ENCODE measurements at places on chromosomes 11 and 22.

DNA sequence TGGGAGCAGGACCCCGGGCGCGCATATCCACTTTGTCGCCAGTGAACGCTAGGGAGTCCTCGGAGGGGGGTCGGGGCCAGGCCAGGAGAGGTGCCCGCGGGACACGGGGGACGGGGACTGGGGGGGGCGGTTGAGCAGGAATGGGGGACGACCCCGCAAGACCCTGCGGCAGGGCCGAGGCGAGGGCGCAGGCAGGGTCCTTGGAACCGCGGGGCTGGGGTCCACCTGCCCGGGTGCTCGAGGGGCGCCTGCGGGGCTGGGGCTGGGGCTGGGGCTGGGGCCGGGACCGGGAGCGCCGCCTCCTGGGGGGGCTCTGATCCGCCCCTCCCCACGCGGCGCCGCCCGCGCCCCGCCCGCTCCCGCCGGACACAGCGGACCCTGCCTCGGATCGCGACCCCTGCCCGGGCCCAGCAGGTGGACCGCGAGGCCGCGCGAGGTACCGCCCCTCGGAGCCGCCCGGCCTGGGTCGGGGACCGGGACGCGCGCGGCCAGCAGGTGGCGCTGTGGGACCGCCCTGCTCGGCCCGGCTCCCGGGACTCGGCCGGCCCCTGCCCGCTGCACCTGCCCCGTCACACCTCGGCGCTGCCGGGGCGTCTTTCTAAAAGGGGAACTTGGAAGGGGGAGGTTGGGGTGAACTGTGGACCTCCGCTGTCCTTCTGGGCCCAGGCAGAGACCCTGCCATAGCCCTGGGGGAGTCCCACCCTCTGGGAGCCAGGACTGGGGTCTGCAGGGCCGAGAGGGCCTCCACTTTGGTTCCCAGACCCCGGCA lies 11.0 kb downstream of the CRELD2 start:
- no peak for DNase-seq

DNA sequence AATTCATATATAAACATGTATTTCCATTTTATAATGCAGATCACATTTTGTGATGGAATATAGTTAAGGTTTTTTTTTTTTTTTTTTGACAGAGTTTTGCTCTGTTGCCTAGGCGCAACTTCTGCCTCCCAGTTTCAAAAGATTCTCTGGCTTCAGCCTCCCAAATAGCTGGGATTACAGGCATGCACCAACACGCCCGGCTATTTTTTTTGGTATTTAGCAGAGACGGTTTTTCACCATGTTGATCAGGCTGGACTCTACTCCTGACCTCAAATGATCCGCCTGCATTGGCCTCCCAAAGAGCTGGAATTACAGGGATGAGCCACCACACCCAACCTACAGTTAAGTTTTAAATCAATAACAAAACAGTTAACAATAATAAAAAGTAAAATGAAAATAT lies 18.8 kb downstream of the XKR3 start:
- DNase-seq: no peak

DNA sequence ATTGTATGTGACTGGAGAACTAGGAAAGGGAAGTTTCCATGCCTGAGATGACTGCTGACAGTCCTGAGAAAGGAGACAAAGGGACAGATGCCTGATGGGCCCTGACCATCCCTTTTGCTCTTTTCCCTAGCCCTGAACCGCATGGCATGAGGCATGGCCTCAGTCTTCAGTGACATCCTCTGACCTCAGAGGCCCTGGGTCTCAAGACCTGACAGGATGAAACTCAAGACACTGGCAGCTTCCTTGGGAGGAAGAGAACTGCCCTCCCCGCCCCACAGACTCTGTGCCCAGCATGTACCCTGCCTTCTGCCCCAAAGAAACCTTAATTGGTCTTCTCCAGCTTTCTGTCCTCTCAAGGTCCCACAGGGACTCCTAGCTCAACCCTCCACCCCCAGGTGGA lies 444.1 kb downstream of the SOX6 start:
- DNase-seq: no peak

- no peak for DNase-seq
Observed at GRCh38 chr22:22867996-22868715, 19.5 kb upstream of the IGLL5 start.

DNA sequence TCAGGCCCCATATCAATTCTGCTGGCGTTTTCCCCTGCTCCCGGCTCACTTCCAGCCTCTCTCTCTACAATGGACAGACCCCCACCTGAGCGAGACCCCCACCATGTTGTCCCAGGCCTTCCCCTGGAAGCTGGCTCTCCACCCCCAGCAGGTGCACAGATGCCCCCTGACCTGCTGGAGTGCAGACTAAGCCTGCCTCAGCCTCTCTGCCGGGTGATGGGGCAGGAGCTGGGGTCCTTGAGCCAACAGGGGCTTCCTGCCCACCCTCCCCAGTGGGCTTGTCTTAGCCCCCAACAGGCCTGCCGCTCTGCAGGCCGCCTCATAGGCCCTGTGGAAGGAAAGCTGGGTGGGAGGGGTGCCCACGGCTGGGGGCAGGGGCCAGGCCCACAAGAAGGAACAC lies 10.0 kb downstream of the ELFN2 start:
- no peak for DNase-seq

GRCh38 chr22:33869946-33870345 lies 50.3 kb downstream of the LARGE1 start:
- no peak for DNase-seq

- no peak for DNase-seq
Observed at GRCh38 chr22:20510811-20511577, 3.6 kb downstream of the MED15 start.

DNA sequence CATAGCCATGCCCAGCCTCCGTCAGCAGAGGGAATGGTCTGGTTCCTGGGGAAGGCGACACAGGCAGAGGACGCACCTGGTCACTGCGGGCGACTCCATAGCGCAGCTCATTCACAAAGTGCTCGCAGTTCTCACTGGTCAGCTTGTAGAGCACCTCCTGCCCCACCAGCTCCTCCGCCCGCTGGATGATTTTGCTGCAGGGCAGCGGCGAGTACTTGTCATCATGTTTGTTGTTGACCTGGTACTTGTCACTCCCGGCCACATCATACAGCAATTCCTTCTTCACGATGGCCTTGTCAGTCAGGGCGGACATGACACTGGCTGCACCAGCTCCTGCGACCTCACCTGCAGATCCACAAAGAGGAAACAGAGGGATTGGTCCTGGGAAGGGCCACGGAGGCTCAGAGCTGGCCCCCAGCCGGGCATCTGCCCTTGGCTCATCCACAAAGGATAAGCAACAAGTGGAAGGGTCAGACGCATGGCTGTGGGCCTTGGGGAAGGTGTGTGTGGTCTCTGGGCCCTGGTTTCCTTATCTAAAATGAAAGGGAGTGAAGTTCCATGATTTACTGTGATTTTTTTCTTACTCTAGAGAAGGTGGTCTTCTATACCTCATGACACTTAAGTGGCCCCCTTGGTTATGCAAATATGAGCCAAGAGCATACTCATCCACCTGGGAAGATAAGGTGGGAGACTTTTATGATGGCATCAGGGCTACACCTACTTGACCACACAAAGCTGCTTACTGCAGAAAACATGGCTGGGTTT lies 24.0 kb downstream of the PLAAT3 start:
- DNase-seq: no peak

GRCh38 chr11:129427816-129428406 lies 52.3 kb downstream of the BARX2 start:
- no peak for DNase-seq

DNA sequence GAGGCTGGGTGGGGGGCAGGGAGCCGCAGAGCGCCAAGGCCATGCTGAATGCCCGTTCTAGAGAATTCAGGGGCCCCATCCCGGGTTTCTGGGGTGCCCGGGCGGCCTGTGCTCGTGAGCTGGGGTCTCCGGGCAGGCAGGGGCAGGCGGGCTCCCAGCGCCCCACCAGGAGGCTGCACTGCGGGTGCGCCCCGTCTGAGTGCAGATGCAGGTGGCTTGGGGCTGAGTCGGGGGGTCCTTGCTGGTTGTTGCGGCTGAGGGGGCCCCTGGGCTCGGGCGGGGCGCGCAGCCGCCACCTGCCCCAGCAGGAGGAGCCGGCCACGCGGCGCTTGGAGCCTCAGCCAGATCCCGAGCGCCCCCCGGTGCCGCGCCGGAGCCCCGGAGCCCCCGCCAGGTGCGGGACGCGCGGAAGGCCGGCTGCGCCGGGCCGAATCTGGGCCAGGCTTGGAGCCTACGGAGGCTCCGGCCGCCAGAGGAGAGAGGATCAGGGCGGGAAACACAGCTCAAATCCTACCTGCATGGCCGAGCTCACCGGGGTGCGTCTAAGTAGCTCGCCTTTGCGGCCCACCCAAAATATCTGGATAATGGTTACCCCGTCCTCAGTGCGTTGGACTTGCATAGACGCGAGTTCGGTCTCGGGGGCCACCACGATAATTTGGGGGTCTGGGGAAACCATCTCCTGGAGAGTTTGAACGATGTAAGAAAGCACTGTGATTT lies 590 bp upstream of the IGF2 start:
- no peak for DNase-seq

- DNase-seq: no peak
Observed at GRCh38 chr11:45983471-45983845, 61.0 kb downstream of the LARGE2 start.

GRCh38 chr22:23526596-23527316 lies 53.3 kb downstream of the IGLL1 start:
- DNase-seq: no peak

DNA sequence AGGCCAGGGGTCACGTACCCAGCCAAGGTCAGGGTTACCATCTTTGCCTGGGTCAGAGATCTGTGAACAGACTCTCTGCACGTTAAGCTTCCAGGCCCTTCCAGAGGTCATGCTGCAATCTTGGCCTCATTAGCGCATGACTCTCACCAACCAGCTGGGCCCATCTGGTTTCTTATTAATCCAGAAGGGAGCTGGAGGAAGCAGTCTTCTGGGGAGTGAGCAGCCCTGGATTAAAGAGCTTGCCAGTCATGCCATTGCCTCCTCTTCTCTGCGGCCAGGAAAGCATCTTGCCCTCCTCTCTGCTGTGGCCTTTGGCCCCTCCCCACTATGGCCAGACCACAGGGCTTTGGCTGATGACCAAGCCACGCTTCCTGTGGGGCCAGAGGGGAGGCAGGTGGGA lies 57.4 kb downstream of the CHST1 start:
- DNase-seq: no peak

- DNase-seq: no peak
Observed at GRCh38 chr11:126059238-126059781, 3.4 kb downstream of the CDON start.

DNA sequence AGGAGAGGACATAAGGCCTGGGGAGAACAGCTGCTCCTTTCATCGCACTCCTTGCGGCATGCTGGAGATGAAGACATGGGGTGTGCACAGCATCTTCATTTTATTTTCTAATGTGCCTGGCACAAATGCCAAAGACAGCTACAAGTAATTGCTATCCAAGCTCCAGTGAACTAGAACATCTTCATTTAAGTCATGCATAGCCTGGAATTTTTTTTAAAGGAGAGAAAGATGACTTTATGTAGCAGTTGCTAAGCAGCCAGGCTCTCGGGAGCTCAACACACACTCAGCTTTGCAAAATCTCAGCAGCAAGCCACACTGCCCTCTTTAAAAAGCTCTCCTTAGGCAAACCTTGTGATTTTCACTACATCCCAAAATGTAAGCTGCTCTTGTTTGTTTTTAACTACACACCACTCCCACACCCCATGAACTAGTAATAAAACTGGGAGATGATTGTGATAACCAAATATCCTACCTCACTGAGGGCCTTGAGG lies 164.5 kb upstream of the POU2AF2 start:
- no peak for DNase-seq

DNA sequence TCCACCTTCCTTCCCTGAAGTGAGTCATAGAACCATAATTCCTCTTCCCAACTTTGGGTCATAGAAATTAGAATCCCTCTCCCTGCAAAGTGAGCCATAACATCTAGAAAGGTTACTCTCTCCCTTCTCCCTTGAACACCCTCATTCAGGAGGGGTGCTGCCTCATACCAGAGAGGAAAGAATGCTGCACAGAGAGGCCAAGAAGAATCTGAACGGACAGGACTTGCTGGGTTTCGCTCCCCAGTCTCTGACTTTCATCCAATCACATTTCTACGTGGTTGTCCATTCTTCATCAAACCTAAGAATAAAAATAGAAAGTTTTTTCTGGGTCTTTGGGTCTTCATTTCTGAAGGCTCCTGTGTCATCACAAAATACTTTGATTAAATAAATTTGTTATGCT lies 31.0 kb upstream of the BIRC3 start:
- DNase-seq: no peak

- no peak for DNase-seq
Observed at GRCh38 chr22:20494978-20495860, at the start of gene KLHL22. Gene KLHL22, minus strand, starts transcription at chr22:20495795. Its CDS starts 6,584 bp downstream, at chr22:20489211.

DNA sequence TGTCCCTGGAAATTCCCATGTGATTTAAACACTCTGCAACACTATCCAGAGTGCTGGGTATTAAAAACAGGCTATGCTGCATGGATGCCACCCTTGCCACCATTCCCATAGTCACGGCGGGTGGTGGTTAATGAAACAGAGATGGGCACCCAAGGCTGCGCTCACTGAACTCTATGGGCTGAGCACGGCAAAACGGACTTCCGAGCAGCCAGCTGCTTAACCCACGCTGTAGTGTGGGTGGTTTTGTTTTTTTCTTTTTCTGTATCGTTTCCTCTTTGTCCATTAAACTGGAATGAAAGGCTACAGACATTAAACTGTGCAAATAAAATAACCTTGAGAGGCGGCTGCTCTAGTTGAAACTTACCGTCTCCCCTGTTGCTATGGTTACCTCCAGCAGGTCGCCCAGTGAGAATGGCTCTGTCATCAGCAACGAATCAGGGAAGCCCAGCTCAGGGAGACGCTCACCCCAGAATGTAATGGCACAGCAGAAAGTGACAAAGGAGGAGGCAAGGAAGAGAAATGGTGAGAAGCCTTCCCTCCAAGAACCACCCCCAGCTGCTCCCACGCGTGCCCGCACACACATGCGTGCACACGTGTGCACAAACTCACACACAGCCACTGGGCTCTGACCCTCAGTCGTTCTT lies 102.1 kb downstream of the C11orf91 start:
- DNase-seq: no peak

DNA sequence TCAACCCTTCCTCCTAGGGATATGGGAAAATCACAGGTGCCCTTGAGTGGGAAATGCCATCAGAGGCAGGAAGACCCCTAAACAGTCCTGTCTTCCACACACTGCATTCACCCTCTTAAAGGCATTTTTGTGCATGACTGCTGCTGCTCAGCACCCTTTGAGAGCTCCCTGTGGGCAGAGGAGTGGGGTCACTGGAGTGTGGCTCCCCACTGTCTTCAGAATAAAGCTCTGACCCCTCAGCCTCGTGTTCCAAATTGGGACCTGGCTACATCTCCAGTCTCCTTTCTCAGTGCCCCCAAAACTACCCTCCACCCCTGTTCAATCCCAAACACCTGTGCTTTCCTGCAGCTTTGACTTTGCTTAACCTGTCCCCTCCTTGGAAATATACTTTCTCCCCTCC lies 46.6 kb downstream of the CHRDL2 start:
- no peak for DNase-seq

DNA sequence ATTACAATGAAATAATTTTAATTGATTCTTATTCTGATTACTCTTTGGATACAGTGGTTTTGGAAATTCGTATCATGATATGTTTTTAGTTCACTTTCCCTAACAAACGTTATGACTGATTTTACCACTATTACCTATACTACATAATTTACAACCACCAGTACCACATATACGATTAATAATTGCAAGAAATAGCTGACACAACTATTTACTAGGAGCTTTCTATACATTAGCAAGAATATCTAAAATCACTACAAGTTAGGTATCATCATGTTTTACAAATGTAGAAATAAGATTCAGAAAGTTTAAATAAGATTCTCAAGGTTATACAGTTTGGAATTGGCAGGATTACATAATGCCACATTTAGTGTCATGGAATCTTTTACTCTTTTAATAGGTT lies 1401.1 kb upstream of the RAG2 start:
- DNase-seq: no peak

All from pulmonary artery endothelial cell (primary cell).